Activated T-helper 1 cell treated with anti-CD3 and anti-CD28 coated beads, Interleukin-2, amount 50 U/mL, for 16 hours (primary cell): ENCODE measurements at places on chromosomes 5 and 9.

DNA sequence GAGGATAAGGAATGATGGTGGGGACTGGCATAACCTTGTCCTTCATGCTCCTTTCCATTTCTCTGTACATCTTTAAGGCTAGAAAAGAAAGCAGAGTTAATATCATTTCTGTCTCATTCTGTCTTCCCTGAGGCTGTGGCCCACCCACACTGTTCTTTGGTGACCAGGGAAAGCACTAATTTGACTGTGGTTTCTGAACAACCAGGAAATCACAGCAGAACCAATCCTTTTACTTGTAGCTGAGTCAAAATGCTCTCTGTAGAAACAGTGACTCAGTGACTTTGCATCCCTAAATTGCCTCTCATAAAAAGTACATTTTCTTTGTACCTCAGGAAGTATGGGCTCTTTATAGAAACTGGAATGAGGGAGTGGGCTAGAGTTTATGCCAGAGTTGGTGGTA, 28.1 kb downstream of the IL33 start:
- DNase-seq, result no peak

DNA sequence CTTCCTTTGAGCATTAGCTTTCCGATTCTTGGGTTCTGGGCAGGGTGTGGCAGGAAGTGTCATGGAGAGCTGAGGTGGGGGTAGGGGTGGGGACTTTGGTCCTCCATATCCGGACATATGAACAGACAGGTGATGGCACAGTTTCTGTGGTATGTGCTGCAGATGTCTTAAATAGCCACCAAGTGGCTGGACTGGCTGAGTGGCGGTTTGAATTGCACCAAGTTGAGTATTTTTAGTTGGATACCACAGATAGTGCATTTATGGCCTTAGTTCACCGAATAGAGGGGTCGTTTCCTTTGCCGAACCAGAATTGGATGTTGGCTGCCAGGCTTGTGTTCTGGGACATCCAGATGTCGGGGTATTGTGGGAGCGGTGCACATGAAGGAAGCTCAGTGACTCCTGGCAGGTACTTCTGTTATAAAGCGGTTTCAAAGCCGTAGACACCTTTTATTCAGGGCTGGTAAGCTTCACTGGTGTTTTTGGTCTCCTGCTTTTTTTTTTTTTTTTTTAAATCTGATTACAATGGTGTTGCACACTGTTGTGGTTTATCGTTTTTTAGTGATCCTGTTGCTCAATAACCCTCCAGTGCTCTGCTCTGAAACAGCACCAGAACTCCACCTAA, 15.1 kb upstream of the TNFAIP8 start:
- no peak for DNase-seq

GRCh38 chr5:135814316-135814715, 20.1 kb upstream of the SLC25A48 start:
- DNase-seq, result no peak

DNA sequence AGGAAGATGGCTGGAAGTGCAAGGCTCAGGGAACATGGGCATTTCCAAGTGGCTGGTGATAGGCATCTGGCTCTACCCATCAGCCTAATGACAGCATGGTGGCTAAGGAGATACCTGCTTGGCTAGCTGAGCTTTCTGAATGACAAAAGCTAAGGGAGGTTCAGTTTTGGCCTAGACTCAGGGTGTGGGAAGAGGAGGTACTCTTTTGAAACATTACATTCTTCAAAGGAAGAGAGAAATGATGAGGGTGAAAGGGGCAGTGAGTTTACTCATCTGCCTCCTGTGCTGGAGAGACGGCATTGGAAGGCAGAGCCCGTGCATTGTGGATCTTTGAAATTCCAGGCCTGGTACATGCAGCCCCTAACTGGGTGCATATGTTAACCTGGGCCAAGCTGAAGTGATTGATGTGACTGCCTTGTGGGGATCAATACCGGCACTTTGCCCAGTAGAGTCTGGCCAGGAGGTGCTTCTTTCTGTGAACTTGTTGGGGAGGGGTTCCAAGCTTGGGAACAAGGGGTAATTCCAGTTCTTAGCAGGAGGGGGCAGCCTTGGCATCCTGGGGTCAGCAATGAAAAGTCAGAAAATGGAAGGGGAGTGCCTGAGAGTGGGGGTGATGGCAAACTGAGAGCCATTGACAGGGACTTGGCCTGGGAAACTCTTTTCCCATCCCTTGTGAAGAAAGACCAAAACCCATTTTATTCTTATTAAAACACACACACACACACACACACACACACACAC, 108.6 kb downstream of the ACER2 start:
- DNase-seq, result no peak

GRCh38 chr5:148466236-148466580, 82.5 kb downstream of the FBXO38 start:
- DNase-seq, result no peak

- DNase-seq, result no peak
Measured at GRCh38 chr9:90433398-90433941, 209.2 kb downstream of the DIRAS2 start.

GRCh38 chr5:5953584-5954274, 424.6 kb downstream of the MED10 start:
- no peak for DNase-seq

- DNase-seq, result no peak
Measured at GRCh38 chr9:124079176-124079925, 67.8 kb downstream of the LHX2 start.
